ENCODE measurements at places on chromosomes 11 and 22. TPM values are rescaled to one million over a fixed set of nuclear protein-coding genes. Genes with fewer than 3 reads are reported as not detected.

OR5P2 gene
- total RNA-seq, result not detected

FBLN1 gene
- 9.7 TPM for total RNA-seq

NCAM1 gene
- 2.8 TPM for total RNA-seq

ZNF408 gene
- total RNA-seq, result 12.5 TPM

DRD2 gene
- total RNA-seq, result not detected

OR51I1 gene
- not detected for total RNA-seq

PATE4 gene
- not detected for total RNA-seq

KCNJ11 gene
- not detected for total RNA-seq

PKDREJ gene
- total RNA-seq, result not detected

USH1C gene
- not detected for total RNA-seq

APOA1 gene
- total RNA-seq, result 2.3 TPM

C11orf91 gene
- total RNA-seq, result not detected

CRYBA4 gene
- total RNA-seq, result not detected

All from cardiac atrium fibroblast (primary cell).